ENCODE measurements at places on chromosomes 3 and 15.

DNA sequence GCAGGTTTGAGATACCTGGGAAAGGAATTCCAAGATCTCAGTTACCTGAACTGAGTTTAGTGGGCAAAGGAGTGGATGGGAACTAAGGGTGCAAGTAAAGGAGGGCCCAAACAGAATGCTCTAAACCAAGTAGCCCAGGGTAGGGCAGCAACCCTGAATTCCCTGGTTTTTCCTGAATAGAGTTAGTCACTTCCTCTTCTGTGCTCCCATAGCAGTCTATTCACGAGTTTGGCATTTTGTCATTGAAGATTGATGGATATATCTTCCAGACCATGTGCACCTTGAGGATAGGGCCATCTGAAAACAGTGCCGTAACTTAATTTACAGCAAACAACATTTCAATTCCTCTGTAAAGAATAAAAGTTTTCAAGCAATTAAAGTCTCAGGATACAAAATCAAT, 18.5 kb upstream of the PTX3 start:
- no peak for DNase-seq

DNA sequence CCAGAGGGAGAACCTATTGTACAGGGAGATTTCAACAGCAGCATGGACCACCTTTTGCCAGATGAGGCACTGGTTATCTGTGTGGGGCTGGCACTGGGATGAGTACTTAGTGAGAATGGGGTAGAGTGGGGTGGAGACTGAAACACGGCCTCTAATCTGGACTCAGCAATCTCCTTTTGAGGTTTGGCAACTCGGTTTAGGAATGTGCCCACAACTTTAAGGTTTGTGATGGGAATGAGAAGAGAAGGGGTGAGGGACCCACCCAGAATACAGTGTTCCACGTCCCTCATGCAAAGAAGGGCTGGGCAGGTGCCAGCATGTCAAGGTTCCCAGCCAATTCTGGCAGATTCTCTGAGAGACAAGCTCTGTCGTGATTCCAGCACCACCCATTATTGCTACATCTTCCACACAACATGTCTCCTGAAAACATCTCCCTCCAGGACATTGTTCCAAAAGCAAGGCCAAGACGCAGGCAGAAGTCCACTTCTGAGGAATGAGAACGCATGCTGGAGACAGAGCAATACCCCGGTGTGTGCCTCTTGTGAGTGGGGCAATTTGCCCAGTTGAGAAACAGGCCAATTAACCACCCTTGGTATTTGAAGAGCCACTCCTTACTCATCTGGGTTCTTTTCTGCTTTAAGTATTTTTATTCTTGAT, 37.5 kb upstream of the CCR4 start:
- no peak for DNase-seq

DNA sequence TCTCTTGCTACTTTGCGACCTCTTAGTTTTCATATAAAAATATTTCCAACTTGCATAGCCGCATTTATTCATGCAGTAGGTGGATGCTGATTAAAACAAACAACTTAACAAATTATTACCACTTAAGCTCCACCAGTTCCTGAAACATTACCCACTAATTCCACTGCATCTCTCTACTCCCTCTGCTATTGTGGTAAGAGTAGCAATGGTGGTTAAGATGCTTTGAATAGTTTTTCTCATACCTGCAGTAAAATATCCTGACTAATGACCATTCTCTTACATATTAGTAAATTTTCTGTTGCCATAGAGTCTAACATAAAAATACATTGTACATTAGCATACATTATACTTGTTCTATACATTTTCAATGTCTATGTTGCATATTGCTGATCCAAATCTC, 397.6 kb upstream of the PLSCR5 start:
- no peak for DNase-seq

DNA sequence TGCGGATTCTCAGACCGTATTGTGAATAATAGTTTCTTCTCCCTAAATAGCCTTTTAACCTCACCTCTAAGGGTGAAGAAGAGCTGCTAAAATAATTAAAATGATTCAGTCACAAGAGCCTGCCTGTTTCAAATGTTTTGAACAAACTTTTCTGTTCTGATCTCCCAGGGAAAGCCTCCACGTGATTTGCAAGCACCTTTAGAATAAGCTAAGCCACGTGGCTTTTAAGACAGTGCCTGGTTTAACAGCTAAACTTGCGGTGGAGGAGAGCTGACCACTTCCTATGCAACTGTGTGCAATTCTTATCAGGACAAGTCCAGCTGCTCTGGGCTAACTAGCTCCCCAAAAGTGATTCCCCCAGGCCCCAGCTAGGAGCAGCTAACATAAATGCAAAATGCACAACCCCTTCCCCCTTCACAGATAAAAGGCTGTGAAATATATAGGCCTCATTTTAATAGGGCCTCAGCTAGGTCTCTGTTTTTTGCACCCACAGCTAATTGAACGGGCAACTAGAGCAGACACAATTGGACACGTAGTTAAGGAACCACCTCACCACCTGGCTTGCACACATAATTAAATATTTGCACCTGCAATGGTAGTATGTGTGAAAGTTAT, 401.2 kb upstream of the NR2F2 start:
- DNase-seq: peak; percentile 43

- DNase-seq: no peak
Measured at GRCh38 chr3:69294014-69294766, 91.7 kb downstream of the FRMD4B start.

DNA sequence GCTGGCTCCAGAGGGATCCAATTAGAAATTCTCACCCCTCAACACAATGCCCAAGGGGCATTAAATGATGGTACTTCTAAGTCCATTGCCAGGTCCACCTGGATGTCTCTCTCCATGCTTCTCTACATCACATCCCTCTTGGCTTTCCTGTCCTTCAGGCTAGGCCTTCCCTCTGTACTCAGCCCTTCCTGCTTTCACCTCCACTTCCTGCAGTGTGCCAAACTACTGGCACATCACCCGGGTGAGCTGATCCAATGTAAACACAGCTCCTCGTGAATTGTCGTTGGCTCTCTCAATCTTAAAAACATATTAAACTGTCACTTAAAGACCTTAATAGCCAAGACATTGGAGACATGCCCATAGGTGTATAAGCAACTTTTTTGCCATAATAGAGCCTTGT, 4.0 kb downstream of the LMCD1 start:
- DNase-seq: no peak

GRCh38 chr3:130700541-130700940, 46.1 kb downstream of the PIK3R4 start:
- no peak for DNase-seq

DNA sequence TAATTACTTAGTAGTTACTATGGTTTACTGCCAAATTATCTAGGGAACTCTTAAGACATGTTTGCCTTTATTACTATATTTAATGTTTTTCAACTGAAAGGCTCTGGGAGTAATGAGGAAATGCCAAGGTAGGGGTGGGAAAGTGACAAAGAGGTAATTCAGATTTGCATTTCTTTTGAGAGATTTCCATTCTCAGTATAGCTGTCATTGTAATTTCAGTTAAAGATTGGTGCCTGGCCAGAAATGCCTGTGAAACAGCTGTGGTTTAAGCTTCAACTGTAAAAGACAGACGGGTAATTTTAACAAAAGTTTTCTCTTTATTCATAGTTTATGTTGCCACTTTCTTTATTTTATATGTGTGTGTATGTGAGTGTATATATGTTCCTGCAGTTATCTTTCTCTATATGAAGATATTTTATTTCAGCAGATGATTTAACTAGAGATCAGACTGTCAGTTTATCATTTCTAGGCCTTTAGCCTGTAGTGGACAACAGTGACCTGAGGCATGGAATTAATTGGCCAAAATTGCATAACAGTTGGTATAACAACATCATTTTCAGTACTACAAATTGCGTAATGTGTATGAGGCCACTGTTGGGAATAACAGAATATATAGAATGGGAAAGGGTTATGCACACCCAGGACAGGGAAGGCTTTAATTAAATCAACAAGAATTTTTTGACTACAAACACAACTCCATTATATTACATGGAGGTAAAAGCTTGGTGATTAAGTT, 119.0 kb downstream of the BBX start:
- no peak for DNase-seq

GRCh38 chr15:40344631-40345120, 3.9 kb upstream of the CCDC9B start:
- peak; percentile 17 for DNase-seq

- no peak for DNase-seq
Measured at GRCh38 chr15:57422113-57422754, 45.9 kb downstream of the CGNL1 start.

- DNase-seq: no peak
Measured at GRCh38 chr3:32045091-32045915, 61.1 kb upstream of the GPD1L start.

DNA sequence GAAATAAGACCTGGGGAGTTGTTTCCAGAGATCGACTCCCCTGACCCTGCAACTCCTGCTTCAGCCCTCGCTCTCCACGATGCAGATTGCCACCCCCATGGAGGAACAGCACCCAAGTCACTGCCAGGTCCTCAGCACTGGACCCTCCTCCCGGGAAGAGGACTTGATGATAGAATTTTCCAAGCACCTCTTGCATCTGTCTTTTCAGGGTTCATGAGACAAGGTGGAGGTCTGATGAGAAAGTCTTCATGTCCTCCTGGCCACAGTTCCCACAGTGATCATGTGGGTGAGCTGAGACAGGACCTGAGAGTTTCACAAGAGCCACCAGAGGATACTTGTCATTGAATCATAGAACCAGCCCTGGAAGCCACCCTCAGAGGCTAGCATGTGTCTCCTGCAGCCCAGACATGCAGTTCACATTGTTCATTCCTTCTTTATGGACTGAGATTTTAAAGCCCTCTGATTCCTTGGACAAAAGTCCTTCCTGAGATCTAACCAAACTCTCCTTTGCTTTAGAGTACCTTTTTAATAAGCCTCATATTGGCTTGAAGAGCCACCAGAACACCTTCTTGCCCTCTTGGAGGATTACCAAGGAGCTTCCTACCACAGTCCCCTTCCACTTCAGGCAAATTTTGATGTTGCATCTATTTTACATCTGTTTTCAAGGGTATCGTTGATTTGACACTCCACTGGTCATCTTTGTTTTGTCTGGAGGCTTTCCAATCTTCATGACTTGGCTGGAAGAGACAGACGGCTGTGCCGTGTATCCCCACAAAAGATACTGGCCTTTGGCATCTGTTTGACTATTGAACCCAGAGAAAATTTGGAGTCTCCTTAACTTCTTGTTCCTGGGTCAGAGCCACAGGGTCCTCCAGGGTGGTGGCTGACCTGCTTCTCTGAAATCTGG, 224.8 kb upstream of the BHLHE40 start:
- DNase-seq: no peak

GRCh38 chr3:187799942-187800641, 54.8 kb upstream of the BCL6 start:
- DNase-seq: no peak

GRCh38 chr3:191320316-191320715, 8.9 kb upstream of the CCDC50 start:
- no peak for DNase-seq

DNA sequence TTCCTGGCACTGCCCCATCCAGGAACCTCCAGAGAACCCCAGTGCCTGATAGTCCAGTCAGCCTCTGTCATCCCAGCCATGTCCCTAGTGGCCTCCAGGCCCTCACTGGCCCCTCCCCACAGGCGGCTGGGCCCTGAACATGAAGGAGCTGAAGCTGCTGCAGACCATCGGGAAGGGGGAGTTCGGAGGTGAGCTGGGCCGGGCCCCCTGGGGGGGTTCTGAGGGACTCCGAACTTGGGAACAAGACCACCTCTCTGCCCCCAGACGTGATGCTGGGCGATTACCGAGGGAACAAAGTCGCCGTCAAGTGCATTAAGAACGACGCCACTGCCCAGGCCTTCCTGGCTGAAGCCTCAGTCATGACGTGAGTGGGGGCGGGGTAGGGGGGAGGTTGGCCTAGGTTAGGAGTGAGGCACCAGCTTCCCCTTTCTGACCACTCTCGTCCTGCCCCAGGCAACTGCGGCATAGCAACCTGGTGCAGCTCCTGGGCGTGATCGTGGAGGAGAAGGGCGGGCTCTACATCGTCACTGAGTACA, 12.0 kb upstream of the LMAN1L start:
- DNase-seq: no peak

- DNase-seq: no peak
Measured at GRCh38 chr3:37852097-37852496, 9.6 kb upstream of the CTDSPL start.

DNA sequence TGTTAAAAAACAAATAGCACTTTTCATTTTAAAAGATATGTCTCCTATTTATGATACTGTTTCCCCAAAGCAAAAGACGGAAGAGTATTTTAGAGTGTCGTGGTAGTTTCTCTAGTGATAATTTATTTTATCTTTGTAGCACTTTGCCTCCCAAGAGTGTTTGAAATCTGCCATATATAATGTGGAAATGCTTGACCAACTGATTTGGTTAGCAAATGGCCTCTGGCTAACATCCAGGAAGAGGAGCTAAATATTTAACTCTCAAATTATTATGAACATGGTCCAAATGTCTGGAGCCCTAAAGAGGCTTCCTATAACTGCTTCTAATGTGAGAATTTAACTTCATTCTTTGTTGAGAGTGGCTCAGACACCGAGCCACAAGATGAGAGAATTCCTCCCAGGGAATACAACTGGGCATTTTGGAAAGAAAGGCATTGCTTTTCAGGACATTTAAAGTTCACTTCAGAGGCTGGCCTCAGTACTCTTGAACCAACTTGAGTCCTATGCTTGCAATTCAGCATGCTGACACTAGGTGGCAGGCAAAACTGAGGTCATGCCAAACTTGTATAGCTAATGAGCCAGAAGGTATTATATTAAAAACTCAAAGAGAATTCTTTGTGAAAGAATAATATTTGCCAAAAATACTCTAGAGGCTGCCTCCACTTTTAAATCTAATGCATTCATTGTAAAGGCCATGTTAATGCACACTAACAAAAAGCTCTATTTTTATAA, 104.5 kb downstream of the RARB start:
- no peak for DNase-seq

DNA sequence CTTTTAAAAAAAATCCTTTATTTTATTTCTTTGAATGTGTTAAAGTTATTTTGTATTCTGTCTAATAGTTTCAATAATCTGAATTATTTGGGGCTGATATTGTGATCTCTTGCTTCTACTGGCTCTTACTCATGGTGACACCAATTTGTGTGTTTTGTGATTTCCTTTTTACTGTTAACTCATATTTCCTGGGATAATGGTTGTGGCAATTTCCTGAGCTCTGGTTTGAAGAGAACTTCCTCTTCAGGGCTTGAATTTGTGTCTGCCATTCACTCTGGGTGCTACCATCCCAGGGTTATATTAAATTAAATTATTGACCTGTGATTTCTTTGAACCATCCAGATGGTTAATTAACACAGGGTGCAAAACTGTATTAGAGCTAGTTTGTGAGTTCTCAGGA, 60.4 kb upstream of the RNF7 start:
- DNase-seq: no peak

All from KG1 (cell line).